Brain microvascular endothelial cell (primary cell): ENCODE measurements at places on chromosomes 2 and 18.

DNA sequence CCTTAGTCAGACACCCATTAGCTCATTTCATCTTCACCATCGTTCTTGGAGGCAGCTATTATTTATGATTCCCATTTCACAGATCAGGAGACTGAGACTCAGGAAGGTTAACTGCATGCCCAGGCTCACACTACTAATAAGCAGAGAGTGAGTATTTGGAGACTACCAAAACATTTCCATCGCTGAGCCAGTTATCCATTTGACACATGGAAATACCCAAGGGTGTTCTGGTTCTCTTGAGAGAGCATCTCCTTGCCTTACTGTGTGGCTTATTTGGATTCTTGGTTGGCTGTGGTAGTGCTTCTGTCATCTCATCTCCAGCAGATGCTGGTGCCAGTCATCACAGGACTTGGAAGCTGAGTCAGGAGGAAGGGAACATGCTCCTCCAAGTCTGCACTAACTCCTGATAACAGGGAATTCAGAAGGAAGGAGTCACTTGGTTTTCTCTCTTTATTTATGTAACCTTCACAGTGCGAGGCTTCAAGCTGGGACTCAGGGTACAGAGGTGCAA lies 55.2 kb downstream of the RASGRP3 start:
- DNase-seq, result peak; percentile 21

GRCh38 chr2:86035376-86035882 lies 70.3 kb downstream of the POLR1A start:
- no peak for DNase-seq

DNA sequence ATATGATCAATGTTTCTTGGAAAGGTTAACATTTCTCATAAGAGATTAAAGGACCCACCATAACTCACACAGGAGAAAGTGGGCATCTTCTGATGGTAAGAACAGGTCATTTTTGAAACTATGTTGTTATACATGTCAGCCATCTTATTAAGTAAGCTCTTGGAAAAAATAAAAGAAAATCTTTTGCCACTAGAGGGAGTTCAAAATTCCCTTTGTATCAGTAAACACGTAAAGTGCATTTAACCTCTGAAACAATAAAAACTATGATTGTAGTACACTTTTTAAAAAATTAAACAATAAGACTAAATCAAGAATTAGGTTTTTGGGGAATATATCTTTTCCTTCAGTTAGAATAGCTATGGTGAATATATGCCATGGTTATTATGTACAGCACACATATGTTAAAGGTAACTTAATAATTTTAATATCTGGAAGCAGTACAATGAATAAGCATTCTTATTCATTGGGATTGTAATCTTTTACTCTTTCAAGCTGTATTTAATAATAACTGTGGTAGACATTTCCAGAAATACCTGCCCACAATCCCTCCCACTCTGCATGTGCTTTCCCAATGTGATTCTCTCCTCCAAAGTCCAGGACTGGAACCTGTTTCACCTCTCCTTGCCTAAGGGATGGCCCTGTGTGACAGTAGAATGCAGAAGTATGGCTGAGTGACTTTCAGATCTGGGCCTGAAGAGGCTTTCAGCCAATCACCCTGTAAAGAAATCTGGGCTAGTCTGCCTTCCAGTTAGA lies 64.2 kb downstream of the RBMS1 start:
- DNase-seq, result no peak

DNA sequence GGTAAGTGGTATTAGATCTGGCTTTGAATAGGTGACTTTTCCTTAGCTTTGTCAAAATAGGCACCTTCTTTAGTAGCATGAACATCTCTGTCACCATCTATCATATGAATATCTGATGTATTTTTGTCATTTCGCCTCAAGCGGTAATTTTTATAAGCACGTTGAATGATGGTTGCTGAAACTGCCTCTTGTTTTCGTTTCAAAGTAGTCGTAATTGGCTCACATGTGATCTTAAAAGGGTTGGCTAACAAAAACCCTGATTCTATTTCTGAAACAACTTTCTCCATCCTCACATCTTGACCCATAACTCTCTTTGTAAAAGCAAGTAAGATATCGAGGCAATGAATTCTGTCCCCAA lies 29.8 kb upstream of the SCN9A start:
- DNase-seq, result no peak

DNA sequence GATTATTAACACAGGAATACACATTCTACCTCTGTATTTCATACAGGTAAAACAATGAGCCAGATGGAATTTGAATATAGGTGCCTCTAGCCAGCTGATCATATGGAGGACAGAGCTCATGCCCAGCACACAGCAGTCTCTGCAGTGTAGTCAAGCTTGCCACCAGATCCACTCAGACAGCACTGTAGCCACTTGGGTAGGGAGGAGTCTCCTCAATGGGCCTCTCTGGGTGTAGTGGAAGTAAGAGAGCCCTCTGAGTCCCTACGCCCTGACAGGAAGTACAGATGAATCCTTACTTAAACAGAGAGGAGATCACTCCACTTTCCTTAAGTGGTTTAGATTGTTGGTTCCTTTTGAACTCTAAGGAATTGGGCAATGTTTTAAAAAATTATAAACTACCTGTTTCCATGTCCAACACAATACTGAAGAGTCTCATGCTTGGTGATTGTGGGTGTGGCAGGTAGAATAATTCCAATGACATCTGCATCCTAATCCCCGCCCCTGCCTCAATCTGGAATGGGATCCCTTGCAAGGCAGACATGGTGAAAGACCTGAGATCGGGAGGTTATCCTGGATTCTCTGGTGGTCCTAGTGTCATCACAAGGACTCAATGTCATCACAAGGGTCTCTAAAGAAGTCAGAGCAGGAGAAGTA lies 23.0 kb upstream of the TMEM200C start:
- no peak for DNase-seq

DNA sequence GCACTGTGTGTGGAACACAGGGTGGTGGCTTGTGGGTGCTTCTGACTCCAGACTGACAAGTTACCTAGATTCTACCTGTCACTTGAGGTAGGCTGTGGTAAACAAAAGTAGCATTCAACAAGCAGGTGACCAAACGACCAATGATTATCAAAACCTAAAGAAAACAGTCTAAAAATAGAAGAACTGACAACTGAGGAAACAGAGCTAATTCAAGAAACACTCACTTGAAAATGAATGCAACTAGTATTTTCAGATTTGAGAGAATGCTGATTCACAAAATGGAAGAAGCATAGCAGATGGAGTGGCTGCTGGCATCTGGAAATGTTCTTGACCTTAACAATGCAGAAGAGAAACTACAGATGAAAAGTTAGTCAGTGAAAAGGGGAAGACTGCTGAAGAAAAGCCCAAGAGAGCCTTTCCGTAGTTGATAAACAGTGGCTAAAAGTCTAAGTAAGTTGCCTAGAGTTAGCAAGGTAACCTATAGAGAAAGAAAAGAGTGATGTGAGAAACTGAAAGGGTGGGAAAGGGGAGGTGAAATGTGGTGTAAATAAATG lies 170.4 kb downstream of the NCK2 start:
- no peak for DNase-seq

- DNase-seq, result peak; percentile 94
Measured at GRCh38 chr2:55111570-55112228, 61.4 kb upstream of the RTN4 start.

DNA sequence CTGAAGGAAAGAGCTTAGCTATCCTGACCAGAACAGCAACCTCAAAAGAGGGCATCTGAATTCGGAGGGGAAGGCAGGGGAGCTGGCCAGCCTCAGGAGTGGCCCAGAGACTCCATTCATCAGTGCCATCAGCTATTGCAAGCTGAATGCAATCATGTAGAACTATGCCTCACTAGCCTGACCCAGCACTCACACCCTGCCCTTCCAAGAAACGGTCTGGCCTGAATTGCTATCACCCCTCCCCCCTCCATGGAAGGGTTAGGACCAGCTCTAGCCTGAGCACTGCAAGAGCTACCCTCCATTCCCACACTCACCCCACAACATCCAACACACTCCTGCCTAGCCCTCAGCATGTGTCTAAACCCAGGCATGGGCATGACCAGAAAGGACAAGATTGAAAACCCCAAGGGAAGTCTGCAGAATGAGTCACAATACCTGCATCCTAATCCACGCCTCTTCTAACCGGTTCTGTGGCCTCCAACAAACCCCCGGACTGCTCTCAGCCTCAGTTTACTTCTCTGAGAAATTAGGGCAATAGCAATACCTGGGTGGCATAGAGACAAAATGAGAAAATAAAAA lies 120.3 kb downstream of the BCL11A start:
- no peak for DNase-seq

DNA sequence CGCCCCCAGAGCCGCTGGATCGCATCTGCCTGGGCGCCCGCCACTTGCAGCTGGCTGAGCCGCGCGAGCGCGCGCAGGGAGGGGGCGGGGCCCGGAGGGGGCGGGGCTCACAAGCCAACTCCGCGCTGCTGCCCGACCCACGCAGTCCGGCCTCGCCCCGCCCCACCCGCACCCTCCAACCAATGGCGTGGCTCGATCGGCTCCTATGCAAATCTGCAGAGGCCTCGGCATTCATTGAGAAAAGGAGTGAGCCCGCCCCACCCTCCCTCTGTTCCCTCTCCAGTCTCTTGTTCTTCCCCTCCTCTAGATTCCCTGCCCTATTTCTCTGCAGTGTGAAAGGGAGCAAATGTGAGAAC lies at the start of gene ALK:
TSS of gene ALK (minus strand) at position 27 of the 356 bp plus-strand sequence. CDS start 927 bp downstream, outside the sequence.
- DNase-seq, result peak; percentile 62

DNA sequence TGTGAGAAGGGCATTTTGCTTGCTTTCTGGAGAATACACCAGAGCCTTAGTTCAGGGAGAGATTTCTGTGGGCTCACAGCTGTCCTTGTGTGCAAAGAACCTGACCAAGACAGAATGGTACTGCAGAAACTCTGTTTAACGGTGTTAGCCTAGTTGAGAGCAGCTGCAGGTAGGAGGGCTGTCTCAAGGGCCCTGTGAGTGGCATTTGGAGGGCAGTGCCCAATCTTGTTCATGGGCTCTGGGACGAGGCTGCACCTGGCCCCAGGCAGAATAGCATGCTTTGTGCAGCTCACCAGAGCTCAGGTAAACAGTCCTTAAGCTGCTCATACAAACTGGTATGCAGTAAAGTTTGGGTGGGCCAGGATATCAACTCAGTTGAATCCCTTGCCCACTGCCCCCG lies 16.9 kb upstream of the RGPD4 start:
- DNase-seq, result no peak

GRCh38 chr2:143801561-143801960 lies 672.3 kb downstream of the ARHGAP15 start:
- no peak for DNase-seq

DNA sequence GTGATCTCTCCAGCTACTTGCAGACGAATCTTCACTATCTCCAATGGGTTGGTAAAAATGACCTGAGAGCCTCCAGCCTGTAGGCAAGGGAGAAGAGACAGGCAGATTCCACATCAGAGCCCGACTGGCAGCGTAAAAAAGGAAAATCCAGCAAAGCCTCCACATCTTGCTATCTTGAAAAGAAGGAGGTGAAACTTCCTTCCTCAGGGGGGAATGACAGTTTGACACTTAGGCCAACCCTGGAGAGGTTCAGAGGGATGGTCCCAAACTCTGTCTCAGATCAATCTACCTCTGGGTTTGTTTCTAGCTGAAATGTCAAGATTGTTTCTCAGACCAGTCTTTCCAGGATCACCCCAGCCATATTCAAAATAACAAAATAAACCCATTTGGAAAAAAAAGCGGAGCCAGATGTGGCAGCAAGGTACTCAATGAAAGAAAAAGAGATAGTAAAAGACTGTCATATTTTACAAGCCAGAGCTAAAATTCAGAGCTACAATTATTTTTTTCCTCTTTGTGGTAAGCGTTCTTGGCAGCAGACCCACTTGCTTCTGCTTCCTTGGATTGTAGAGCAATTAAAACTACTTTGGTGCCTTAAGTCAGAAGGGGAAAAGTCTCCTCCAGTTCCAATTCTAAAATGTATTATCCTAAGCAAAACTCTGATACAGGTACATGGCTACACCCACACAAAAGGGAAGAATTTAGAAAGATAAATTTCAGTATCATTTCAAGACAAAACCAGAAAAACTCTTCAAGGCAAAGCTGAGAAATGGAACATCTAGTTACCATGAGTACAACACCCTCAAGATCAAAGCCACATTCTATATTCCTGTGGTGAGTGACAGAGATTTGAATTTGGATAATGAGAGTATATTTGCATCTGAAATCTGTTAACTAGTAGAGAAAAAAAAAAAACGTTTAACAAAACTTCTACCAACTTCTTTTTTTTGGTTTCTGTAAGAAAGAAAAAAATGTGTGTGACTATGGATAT lies 100.1 kb downstream of the SLC25A12 start:
- DNase-seq, result no peak

- no peak for DNase-seq
Measured at GRCh38 chr2:979069-979928, 28.6 kb downstream of the SNTG2 start.
